ENCODE measurements at places on chromosomes 3 and 15. TPM values are rescaled to one million over a fixed set of nuclear protein-coding genes. Genes with fewer than 3 reads are reported as not detected.

DNA sequence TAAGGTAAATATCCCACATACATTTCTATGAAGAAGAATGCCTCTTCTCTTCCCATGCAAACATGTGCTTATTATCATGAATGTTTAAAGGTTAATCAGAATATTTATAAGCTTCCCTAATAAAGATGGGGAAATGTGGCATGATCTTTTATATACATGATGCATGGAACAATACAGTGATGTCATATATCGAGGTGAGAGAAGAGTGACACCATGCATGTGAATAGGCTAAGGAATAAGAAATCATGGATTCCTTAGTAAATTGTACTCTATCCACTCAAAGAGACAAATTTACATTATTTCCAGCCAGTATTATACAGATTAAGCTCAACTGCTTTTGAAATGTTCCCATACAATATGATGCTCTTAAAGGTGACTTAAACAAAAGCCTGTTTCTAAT is 1035.3 kb downstream of the ROBO1 start:
- H3K27ac ChIP-seq: no peak overlapping the region
- no peak for DNase-seq
- peaks cover 12% of the 10 kb centered on the region for H3K4me1 ChIP-seq

GRCh38 chr3:188446014-188446413 is 292.1 kb downstream of the LPP start:
- no peak overlapping the region for H3K27ac ChIP-seq
- peaks cover 1% of the 10 kb centered on the region for H3K4me1 ChIP-seq
- H3K4me3 ChIP-seq: no peak overlapping the region
- H3K27me3 ChIP-seq: no peaks in the 10 kb centered on the region
- peaks cover 5% of the 10 kb centered on the region for H3K36me3 ChIP-seq

DNA sequence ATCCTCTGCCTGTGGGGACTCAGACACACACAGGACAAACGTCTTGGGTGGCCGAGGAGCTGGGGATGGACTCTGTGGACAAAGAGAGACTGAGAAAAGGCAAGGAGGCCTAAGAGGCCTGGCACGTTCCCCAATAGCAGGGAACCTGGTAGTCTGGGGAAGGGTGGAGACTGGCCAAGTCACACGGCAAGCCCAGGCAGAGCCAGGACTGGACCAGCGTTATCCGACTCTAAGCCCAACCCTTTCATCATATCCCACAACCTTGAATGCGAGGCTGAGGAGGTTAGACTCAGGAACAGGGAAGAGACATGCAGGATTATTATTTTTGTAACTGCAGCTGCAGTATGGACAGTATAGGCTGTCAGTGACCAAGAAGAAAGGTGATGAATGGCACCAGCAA is 53.4 kb downstream of the SLC6A11 start:
- no peak for DNase-seq
- H3K27ac ChIP-seq: no peak overlapping the region
- H3K36me3 ChIP-seq: no peaks in the 10 kb centered on the region
- H3K27me3 ChIP-seq: peaks cover 68% of the 10 kb centered on the region
- no peaks in the 10 kb centered on the region for H3K4me1 ChIP-seq

The EPHA6 gene
- 0.96 TPM for total RNA-seq

DNA sequence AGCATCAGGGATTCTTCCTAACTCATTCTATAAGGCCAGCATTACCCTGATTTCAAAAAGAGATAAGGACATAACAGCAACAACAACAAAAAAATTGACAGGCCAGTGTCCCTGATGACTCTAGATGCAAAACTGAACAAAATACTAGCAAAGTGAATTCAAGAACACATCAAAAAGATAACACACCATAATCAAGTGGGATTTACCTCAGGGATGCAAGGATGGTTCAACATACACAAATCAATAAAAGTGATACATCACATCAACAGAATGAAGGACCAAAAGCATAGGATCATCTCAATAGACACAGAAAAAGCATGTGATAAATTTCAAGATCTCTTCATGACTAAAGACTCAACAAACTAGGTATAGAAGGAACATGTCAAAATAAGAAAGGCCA is 119.6 kb downstream of the STT3B start:
- H3K4me1 ChIP-seq: no peaks in the 10 kb centered on the region
- peaks cover 85% of the 10 kb centered on the region for H3K36me3 ChIP-seq
- no peak overlapping the region for H3K27ac ChIP-seq
- no peaks in the 10 kb centered on the region for H3K27me3 ChIP-seq
- no peak for DNase-seq

- DNase-seq: no peak
- H3K4me1 ChIP-seq: peaks cover 44% of the 10 kb centered on the region
- H3K36me3 ChIP-seq: no peaks in the 10 kb centered on the region
- no peak overlapping the region for H3K27ac ChIP-seq
- no peak overlapping the region for H3K4me3 ChIP-seq
These were observed 347.3 kb downstream of the ZBTB20 start for GRCh38 chr3:114799816-114800215.

The GAP43 gene
- total RNA-seq: 42.9 TPM

The TMC3 gene
- total RNA-seq: not detected
